ENCODE measurements at places on chromosomes 4 and X.

- no peak for DNase-seq
Measured at GRCh38 chrX:2162695-2163094, 338.1 kb downstream of the DHRSX start.

- DNase-seq, result no peak
Measured at GRCh38 chrX:125769628-125770027, 396.5 kb downstream of the DCAF12L2 start.

GRCh38 chr4:140448830-140449229 is 21.4 kb upstream of the CLGN start:
- no peak for DNase-seq

DNA sequence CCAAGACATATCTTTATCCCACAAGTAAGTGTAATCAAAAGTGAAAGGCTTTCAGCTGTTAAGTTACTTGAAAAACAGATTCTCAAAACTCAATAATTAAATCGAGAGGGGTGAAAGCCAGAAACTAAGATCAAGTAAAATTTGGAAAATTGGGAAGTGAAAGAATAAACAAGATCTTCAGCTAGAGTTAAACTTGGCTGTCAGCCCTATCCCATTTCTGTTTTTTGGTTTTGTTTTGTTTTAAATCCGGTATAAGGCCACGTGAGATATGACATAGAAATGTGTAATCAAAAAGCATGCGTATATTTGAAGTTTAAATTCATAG is 856.8 kb downstream of the STIM2 start:
- no peak for DNase-seq

DNA sequence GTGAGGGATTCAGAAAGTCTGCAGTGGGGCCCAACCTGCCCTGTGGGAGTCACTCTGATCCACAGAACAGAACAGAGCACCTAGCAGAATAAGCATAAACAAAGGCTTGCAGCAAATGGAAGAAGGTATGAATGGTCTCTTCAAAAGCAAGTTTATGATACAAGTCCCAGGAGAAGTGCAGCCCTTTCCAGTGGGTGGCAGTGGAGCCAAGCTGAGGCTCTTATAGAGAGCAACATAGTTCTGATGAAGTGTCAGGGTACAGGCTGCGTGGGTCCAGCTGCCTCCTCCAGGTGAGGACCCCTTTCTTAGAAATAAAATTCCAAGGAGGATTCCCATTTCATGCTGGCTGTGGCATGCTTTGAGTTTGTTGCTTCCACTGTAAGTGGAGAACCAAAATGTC is 88.8 kb upstream of the PAK3 start:
- DNase-seq, result no peak

DNA sequence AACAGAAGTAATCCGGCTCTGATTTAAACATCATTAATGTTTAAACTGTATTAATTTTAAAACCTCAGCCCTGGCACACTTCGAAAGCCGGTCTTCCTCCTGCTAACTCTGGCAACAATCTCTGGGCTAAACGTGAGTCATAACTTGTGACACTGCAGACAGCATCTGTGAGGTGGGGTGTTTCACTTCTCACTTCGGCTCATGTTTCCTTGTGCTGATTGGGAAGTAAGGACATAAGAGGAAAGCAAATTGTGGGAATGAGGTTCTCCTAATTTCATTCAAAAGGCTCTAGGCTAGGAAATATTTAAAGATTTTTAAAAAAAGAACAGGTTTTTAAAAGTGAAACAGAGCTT is 139.9 kb upstream of the USP9X start:
- DNase-seq, result peak; percentile 26

DNA sequence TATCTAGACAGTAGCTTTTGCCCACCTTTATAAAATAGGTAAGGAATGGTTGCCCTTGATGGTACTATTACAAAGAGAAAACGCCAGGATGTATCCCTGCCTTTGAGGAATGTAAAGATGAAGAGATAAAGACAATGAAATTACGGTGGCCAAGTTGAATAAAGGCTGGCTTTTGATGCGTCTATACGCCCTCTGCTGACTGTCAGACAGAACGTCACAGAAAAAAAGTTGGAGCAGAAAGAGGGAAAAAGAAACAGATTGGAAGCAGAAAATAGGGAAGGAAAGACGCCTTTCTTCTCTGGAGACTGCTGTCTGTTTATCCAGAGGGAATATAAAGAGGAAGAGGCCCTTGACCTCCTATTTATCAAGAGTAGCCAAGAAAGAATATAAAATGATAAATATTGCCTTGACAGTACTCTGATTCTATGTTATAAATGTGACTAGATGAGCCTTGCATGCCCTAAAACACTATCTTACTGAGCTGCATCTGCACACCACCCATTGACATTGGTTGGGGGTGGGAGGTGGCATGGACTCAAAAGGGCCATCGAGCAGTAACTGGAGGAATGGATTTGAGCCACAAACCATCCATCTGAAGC is 30.6 kb downstream of the PCDH19 start:
- DNase-seq, result no peak

DNA sequence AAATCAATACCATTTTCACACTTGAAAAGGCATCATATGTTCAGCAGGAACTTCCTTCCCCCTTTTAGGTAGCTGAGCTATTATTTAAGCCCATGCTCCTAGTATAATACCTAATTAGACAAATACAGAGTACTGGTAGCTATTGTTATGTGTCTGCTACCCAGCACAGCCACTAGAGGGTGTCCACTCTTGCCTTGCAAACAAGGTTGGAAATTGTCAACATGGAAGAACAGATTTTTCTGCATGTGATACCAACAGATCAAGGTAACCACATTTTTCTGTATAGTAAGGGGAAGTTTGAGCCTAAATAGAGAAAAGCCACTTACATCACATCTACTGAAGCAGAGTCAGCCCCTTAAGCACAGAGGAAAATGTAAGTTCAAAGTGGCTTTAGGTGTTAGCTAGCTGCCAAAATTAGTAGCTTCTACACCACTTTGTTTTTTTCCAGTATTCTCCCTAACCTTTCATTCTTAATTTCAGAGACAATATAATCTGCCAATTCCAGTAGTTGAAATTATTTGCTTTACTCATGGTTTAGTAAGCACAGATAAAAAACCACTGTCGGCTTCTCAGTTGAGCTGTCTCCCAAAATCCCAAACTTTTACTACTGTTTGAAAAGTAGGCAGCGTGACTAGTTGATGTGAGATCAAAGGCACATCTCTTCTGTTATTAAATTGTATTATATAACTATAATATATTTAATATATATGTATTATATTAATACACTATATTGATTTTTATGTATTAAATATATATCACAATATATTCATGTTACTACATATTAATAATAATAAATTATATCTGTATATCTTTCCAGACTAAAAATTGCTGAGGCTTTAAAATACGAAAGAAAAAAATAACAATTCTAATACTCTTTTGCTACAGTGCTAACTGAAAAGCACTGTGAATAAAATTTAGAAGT is 38.2 kb downstream of the EDNRA start:
- DNase-seq, result no peak

DNA sequence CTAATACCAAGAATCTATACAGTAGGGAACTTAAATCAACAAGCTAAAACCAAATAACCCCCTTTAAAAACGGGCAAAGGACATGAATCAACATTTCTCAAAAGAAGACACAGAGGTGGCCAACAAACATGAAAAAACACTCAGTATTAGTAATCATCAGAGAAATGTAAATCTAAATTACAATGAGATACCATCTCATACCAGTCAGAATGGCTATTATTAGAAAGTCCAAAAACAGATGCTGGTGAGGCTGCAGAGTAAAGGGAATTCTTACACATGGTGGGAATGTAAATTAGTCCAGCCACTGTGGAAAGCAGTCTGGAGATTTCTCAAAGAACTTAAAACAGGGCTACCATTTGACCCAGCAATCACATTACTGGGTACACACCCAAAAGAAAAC is 167.8 kb downstream of the PACRGL start:
- no peak for DNase-seq

GRCh38 chr4:172630280-172630679 is 538.3 kb upstream of the GALNT7 start:
- DNase-seq, result no peak

DNA sequence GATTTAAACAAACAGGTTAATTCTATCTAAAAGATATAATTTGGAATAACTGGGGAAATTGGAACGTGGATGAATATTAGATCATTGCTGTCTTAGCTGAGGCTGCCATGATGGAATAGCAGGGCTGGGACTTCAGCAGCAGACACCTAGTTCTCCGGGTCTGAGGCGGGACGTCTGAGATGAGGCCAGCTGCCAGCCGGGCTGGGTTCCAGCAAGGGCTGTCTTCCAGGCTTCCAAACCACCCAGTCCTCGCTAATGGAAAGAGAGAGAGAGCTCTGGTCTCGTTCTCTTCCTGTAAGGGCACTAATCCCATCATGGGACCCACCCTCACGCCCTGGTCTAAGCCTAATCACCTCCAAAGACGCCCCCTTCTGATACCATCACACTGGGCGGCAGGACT is 85.7 kb downstream of the ADRA2C start:
- no peak for DNase-seq

- DNase-seq, result no peak
Measured at GRCh38 chr4:4217113-4217512, 9.6 kb downstream of the OTOP1 start.

GRCh38 chr4:93334003-93334402 is 494.6 kb upstream of the ATOH1 start:
- no peak for DNase-seq

DNA sequence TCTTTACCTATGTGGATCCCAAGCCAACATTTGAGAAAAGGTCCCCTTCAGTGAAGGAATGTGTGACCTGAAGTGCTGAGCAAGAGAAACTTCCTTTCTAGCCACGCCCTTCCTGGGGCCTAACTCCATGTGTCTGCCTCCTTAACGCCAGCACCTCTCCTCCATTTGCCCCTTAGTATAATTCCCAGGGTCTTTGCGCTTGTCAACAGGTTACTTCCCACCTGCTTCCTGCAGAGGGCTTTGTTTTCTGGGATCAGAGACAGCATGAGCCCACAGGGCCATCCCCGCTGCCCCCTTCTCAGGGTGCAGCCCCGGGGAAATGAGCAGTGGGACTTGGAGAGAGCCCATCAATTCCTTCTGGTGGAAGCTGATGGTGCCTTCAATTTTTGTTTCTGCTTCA is 45.9 kb upstream of the DRD5 start:
- DNase-seq, result no peak

DNA sequence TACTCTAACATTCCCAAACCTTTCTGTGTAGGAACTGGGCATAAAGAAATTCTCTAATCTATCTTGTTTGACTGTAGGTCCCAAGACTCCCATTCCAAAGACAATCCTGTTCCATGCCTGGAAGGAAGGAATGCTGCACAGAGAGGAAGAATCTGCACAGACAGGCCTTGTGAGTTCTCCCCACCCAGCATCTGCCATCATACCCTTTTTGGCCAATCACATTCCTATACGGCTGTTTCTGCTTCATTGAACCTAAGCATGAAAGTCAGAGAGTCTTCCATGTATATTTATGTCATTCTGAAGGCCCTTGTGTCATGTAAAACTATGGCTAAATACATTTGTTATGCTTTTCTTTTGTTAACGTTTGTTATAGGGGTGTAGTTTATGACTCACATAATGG is 667.7 kb upstream of the IGFBP7 start:
- DNase-seq, result no peak

- no peak for DNase-seq
Measured at GRCh38 chr4:6472387-6473263, at the start of gene PPP2R2C. Gene PPP2R2C, minus strand, starts transcription at chr4:6472614. Its CDS starts 385 bp downstream, at chr4:6472229.

DNA sequence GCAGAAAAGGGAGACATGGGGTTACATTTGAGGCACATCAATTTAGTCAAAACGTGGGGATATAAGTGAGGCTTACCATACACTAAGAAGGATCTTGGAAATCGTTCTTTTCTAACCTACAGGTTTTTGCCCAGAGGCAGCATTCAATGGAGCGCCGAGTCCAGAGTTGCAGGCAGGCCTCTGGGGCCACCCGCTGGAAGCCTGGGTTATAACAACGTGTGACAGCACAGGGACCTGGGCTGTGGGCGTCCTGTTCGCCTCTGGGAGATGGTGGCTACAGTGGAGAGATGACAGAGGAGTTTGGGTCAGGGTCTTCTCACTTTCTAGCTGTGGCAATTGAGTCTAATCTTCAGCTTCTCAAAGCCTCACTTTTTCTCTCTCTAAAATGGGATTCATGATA is 53.9 kb downstream of the ENPP6 start:
- peak; percentile 75 for DNase-seq

GRCh38 chrX:38126179-38126578 is 94.5 kb downstream of the SRPX start:
- DNase-seq, result no peak

DNA sequence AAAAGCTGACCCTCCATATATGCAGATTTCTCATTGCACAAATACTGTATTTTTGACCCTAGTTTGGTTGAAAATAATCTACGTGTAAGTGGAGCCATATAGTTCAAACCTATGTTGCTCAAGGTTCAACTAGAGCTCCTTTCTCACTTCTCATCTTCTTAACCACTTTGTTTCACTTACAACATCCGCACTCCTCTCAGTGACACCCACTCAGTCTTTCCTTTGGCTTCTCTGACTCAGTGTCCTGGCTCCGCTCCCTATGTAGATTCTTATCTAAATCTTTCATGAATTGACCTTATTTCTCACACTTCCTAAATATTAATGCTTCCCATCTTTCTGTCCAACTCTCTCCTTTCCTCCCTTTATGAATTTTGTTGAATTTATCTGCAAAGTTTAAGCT is 32.9 kb upstream of the DKK2 start:
- no peak for DNase-seq

GRCh38 chr4:107131295-107131694 is 95.2 kb upstream of the DKK2 start:
- no peak for DNase-seq

- DNase-seq, result no peak
Measured at GRCh38 chr4:40845154-40845835, 95.5 kb downstream of the NSUN7 start.

DNA sequence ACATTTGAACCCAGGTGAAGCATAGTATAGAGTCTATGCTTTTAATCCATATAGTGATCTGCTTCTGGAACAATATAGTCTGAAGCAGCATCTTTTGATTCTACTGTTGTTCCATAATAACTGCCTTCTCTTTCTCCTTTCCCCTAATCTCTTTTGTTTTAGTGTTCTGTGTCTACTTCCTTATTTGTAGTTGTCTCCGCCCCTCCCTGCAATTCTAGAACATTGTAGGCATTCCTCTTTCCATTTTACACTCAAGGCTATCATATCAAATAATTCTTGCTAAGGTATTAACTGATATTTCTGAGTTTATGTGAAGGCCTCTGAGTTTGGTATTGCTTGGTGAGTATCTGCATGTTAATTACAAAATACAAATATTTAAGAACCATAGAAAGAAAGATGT is 11.6 kb downstream of the BLTP1 start:
- no peak for DNase-seq

DNA sequence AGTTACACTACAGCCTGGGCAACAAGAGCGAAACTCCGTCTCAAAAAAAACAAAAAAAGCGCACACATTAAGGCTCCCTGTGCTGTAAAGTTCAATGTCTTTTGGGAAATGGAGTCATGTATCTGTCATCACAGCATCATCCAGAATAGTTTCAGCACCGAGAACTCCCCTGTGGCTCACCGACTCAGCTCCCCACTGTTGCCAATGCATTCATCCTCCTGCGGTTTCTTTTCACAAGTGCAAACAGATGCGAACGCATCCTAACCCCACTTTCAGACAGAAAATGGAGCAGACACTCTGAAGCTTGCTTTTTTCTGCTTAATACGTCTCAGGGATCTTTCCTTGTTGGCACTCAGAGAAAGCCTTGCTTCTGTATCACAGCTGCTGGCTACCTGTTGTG is 13.8 kb upstream of the SH3TC1 start:
- no peak for DNase-seq

GRCh38 chrX:17654116-17654515 is 83.2 kb upstream of the SCML1 start:
- DNase-seq, result no peak

GRCh38 chr4:46270986-46271596 is 118.8 kb downstream of the GABRA2 start:
- no peak for DNase-seq

- DNase-seq, result no peak
Measured at GRCh38 chr4:96162636-96163035, 322.7 kb downstream of the PDHA2 start.

All from anterior cingulate cortex (tissue), 58 donors.